CD4-positive, alpha-beta T cell treated with Interleukin-15 for 1 hour (primary cell): ENCODE measurements at places on chromosomes 4 and X.

DNA sequence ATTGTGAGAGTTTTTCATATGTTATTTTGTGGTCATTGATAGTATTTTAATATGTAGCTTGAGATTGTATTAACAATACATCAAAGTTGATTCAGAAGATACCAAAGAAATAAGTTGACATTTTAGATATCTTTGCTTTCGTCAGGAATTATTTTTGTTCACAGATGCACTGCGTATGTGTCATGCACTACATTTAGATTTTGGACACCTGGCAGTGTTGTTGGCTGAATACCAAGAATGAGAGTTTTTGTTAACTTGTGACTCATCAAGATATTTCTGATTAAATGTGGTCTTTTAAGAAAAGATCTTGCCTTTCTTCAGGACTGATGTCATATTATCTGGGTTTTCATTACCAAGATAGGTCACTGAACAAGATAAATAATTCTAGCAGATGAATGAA lies 633.4 kb downstream of the CENPC start:
- DNase-seq, result no peak

DNA sequence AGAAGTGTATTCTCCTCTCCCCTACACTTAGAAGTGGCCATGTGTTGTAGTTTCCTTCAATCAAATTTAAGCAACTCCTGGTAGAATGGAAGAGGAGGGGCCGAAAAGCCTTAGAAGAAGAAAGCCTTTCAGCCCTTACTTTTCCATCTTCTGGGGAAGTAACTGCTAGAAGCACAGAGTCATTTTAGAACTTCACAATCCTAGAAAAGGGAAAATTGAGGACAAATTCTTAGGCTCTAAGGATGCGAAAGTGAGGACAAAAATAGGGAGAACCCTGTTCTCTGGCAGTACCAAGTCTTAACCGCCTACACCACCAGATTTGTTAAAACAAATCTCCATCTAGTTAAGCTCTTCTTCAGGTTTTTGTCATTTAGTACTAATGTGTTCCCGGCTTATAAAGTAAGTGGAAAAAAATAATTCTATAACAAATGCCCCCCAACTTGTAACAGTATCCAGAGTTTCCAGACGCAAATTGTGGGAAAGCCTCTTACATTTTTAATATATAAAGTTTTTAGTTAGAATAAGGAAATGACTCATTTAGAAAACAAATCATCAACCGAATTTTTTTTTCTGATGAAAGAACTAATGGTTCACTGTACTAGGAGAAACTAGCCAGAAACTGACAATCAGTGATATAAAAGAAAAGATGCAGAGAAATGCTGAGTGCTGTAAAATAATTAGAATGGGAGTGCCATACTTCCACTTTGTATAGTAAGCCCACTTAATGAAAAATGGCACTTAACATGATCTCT lies 76.0 kb downstream of the ARAP2 start:
- DNase-seq, result no peak

- no peak for DNase-seq
These were observed 141.4 kb downstream of the GALNTL6 start for GRCh38 chr4:171954650-171955049.

DNA sequence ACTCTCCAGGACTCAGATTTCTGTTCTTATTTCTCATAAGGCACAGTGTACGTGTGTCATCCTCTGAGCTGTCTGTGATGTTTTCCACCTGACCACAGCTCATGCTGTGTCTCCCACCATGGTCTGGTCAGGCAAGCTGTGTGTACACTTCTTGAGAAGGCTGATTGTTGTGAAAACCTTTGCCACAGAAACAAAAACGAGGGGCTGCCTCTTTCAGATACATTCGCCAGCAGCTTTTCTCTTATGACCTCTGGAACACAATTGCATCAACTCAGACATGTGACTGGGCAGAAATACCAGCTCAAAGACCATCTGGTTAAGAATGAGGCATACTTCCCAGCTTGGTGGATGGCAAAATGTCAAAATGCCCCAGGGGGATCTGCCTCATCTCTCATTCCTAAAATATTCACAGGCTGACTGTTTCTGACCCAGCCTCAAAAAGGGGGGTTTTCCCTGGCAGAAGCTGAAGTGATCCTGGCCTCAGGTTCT lies 46.1 kb downstream of the PGRMC2 start:
- DNase-seq, result no peak

DNA sequence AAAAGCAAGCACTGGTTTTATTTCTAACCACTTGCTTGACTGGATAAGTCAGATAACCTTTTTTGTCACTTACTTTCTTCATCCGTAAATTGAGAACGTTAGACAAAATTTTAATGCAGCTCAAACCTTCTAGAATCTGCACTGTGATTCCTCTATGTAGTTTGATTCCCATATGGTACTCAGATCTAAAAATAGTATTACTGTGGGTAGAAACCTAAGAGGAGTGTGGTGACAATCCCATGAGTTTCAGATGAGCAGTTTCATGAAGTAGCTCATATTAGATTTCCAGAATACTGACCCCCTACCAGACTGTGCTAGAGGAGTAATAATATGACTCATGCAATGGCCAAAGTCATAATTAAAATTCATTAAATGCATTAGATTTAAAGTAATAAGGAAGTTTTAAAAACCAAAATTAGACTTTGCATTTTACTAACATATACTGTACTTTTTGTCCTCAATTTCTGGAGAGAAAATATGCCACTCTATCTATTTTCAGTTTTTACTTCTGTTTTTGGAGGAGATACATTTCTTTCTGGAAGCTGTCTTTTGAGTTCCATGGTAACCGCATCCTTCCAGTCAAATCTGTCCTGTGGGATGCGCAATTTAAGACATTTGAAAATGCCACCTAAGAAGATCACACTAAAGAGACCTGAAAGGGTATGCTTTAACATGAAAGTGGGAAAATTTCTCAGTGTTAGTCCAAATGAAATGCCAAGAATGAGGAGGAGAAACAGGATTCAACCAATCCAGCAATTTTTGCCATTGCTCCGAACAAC lies 64.1 kb upstream of the GPM6A start:
- DNase-seq, result no peak

- no peak for DNase-seq
These were observed 38.6 kb upstream of the TLR3 start for GRCh38 chr4:186030399-186030775.

DNA sequence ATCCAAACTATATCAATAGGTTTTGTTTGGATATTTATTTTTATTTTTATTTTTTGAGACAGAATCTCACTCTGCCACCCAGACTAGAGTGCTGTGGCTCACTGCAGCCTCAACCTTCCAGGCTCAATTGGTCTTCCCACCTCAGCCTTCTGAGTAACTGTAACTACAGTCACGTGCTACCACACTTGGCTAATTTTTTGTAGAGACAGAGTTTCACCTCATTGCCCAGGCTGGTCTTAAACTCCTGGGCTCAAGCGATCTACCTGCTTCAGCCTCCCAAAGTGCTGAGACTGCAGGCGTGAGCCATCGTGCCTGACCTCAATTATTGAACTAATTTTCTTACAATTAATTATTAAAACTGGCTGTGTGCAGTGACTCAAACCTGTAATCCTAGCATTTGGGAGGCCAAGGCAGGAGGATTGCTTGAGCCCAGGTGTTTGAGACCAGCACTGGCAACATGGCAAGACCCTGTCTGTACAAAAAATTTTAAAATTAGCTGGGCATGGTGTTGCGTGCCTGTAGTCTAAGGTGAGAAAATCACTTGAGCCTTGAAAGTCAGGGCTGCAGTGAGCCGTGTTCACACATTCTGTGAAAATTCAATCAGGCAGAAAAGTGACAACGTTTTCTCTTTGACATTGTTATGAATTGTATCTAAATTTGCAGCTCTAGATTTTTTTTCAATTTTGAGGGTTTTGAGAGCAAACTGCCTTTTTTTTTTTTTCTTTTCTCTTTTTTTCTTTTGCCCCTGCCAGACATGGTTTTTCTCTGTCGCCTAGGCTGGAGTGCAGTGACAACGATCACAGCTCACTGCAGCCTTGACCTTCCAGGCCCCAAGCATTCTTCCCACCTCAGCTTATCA lies 66.0 kb downstream of the UBE2K start:
- no peak for DNase-seq

DNA sequence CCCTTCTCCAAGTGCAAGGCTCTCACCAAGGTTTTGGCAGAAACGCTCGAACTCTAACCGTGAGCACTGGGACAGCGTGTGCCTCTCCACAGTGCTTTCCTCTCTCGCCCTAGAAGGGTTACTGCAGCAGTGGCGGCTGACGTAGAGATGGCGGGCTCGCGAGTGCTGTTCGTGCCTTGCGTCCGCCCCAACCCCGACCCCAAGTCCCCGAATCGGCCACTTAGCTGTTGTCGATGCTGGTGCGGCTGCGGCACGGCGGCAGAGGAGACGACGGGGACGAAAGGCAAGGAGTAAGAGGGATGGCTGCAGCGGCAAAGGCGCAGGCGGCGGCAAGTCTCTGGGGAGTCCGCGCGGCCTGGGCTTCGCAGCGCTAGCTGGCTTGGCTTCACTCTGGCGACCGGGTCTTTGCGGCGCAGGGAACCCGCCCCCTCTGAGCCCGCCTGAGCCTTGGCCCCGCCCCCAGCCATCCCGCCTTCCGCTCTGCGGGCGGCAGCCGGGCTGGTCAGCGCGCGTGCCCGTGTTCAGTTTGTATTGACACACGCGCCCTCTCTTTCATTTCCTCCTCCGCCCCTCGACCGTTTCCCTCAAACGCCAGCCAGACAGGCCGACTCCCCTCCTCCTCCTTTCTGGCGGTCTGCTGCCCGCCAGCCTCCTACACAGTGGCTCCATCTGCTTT lies at the start of gene SPIN4:
Gene SPIN4, minus strand, starts transcription at position 392 of the 676 bp plus-strand sequence. CDS start 513 bp downstream, outside the sequence.
- peak; percentile 76 for DNase-seq

GRCh38 chr4:36029951-36030350 lies 214.4 kb downstream of the ARAP2 start:
- no peak for DNase-seq

GRCh38 chr4:174828845-174829701 lies at the start of gene GLRA3:
TSS of gene GLRA3 (minus strand) at chr4:174829247. CDS start at chr4:174828811, 436 bp downstream.
- DNase-seq, result no peak

DNA sequence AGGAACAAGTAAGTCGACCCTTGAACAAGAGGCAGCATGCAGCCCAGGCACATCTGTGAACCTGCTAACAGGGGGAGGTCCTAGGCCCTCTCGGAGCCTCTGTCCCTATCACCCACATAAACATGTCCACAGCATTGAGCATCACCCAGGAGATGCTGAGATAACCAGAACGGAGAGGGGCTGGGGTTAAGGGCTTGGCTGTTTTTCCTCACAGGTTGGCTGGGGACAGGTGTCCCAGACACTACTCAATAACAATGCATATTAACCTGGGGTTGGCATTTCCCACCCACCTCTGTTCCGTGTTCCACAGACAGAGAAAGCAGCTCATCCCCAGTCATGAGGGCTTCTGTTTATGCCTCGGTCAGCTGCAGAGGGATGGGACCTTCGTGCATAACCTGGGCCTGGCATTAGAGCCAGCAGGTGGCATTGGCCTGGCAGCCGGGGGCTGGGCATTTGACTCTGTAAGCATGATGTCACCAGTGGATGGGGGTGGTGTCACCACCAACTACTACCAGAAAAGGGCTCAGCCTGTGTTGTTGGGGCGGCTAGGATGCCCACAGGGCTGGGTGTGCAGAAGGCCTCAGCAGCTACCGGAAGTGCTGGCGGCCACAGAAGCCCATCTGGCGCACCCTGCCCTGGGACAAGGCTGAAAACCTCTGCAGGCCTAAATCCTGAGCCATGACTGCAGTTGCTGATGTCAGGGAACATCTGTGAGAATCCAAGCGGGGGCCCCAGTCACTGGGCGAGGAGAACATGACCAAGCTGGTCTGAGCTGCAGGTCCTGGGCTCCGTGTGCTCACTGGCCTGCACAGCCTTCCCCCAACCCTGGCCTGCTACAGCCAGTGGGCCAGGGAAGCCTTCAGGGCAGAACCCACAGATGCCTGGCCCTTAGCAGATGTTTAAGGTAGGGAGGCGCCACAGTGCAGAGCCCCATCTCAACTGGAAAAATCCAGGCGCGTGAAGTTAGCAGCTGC lies 351.4 kb downstream of the NR3C2 start:
- DNase-seq, result no peak

GRCh38 chr4:169741569-169741968 lies 16.2 kb downstream of the HPF1 start:
- DNase-seq, result no peak

GRCh38 chr4:76199664-76200211 lies 13.9 kb downstream of the SCARB2 start:
- peak; percentile 49 for DNase-seq

- no peak for DNase-seq
These were observed 159.1 kb upstream of the PSAPL1 start for GRCh38 chr4:7593646-7594412.

- peak; percentile 40 for DNase-seq
These were observed 787 bp upstream of the TET2 start for GRCh38 chr4:105145903-105146275.

GRCh38 chr4:184722798-184723197 lies 11.1 kb downstream of the CENPU start:
- DNase-seq, result no peak

- no peak for DNase-seq
These were observed 598.4 kb upstream of the GNPDA2 start for GRCh38 chr4:45324455-45325417.

- no peak for DNase-seq
These were observed 10.6 kb upstream of the RBPJ start for GRCh38 chr4:26310264-26310663.

DNA sequence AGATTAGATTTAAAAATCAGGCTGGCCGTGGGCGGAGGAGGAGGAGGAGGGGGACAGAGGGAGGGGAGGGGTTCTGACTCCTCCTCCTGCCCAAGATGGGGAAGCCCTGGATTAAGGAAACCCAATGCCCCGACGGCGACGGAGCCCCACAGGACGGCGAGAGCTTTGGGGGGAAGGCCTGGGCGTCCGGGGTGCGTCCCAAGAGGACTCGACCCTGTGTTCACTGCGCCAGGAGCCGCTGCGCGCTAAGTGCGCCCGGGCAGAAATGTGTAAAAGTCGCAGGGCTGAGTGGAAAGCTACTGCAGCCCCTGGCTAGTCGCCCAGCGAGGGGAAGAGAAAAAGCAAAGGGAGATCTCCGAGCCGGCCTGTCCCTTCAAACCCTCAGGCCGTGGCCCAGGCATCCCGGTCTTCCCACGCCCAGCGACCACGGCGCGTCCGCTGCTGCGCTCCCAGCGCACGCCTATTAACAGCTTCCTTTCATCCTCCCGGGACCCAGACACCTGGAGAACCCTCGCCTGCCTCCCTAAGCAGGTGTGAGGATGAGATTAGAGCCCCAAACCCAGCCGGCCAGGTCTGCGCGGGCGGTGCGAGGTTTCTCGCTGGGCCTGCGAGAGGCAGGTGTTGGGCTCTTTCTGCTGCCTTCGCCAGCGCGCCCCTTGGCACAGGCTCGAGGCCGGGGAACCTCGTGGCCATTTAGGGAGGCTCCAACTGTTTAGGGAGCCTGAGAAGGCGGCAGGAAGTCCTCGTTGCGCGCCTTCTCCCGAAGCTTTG lies 1.4 kb upstream of the RPS6KA3 start:
- peak; percentile 18 for DNase-seq

DNA sequence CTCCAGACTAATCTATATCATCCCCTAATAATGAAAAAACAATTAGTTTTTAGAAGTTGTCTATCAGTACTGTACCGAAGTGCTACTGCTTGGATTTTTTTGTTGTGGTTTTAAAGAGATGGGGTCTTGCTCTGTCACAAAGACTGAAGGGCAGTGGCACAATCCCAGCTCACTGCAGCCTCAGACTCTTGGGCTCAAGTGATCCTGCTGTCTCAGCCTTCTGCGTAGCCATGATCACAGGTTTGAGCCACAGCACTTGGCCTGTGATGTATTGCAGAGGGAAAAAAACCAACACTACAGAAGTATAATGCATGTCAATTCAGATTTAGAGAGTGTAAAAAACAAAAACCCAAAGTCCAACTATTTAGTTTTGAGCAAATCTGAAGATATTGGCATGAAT lies 875.0 kb downstream of the ADGRL3 start:
- DNase-seq, result no peak
